Vagina (tissue), 2 donors: ENCODE measurements at places on chromosomes 7 and 10. TPM values are rescaled to one million over a fixed set of nuclear protein-coding genes. Genes with fewer than 3 reads are reported as not detected.

- H3K4me3 ChIP-seq, result no peak overlapping the region
- no peak for DNase-seq
- no peaks in the 10 kb centered on the region for H3K27me3 ChIP-seq
- peaks cover 7% of the 10 kb centered on the region for H3K4me1 ChIP-seq
These were observed 8.8 kb upstream of the ZC3HAV1 start for GRCh38 chr7:139118234-139118804.

DNA sequence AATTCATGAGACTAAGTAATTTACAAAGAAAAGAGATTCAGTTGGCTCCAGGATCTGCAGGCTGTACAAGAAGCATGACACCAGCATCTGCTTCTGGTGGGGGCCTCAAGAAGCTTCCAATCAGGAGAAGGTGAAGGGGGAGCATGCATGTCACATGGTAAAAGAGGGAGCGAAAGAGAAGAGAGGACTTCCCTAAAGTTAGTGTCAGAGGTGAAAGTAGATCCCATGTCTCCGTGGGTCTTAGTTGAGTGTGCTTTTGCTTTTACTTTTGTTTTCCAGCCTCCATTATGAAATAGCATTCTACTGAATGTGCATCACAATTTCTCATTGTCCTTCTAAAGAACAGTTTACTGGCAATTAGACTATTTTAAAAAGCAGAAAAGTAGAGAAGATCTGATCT is 213.6 kb upstream of the FZD1 start:
- H3K4me1 ChIP-seq, result no peaks in the 10 kb centered on the region
- H3K4me3 ChIP-seq, result no peak overlapping the region
- H3K27me3 ChIP-seq, result no peaks in the 10 kb centered on the region
- H3K27ac ChIP-seq, result no peak overlapping the region
- DNase-seq, result no peak
- no peaks in the 10 kb centered on the region for H3K36me3 ChIP-seq

DNA sequence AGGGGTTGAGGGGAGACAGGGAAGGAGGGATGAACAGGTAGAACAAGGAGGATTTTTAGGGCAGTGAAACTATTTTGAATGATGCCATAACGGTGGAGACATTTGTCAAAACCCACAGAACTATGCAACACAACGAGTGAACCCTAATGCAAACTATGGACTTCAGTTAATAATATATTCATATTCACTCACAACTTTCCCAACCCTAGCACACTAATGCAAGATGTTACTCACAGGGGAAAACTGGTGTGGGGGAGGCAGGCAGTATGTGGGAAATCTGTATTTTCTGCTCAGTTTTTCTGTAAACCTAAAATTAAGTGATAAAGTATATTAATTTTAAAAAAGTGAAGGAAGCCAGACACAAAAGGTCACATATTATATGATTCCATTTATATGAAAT is 17.3 kb downstream of the GNA12 start:
- H3K4me3 ChIP-seq, result no peak overlapping the region
- no peak for DNase-seq
- no peaks in the 10 kb centered on the region for H3K36me3 ChIP-seq
- no peaks in the 10 kb centered on the region for H3K27me3 ChIP-seq
- peaks cover 48% of the 10 kb centered on the region for H3K4me1 ChIP-seq

- no peaks in the 10 kb centered on the region for H3K4me1 ChIP-seq
- peak; percentile 95 for DNase-seq
- no peak overlapping the region for H3K27ac ChIP-seq
- H3K27me3 ChIP-seq, result no peaks in the 10 kb centered on the region
- H3K36me3 ChIP-seq, result no peaks in the 10 kb centered on the region
These were observed 169.3 kb downstream of the LCOR start for GRCh38 chr10:97001183-97001991.

HABP2 gene
- not detected for total RNA-seq

GRCh38 chr7:100540073-100540723 is 1.2 kb downstream of the AGFG2 start:
- peak overlapping the region; percentile 55 for H3K27ac ChIP-seq
- no peak for DNase-seq
- H3K27me3 ChIP-seq, result no peaks in the 10 kb centered on the region
- H3K4me1 ChIP-seq, result peaks cover 43% of the 10 kb centered on the region

DNA sequence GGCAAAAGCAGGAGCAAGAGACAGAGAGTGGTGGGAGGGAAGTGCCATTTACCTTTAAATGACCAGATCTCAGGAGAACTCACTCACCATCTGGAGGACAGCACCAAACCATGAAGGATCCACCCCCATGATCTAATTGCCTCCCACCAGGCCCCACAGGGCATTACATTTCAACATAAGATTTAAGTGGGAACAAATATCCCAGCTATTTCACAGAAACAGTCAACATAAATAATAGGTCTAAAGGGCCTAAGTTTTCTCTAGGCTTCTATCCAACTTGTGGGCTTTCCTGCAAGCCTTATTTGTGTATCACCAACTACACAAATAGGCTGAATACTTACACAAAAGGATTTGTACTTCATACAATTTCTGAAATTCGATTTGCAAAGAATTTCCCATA is 196.8 kb upstream of the POT1 start:
- no peaks in the 10 kb centered on the region for H3K4me1 ChIP-seq
- no peak for DNase-seq
- no peak overlapping the region for H3K27ac ChIP-seq
- no peaks in the 10 kb centered on the region for H3K36me3 ChIP-seq
- H3K4me3 ChIP-seq, result no peak overlapping the region

HMX2 gene
- not detected for total RNA-seq

DNA sequence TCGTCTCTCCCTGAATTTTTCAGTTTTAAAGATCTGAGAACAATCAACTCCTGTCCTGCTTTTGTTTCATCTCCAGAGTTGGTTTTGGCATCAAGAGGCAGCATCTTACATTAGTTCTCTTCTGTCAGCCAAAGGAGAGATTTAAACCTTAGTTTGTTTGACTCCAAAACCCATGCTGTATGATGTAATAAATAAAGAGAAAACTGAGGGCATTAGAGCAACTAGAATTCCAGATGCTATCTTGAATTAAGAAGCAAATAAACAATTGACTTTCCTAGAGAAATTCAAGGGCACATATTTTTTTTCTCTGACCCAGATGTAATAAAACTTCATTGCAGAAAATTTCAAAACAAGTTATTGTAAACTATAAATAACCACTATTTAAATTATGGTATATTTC is 54.4 kb downstream of the INHBA start:
- no peak overlapping the region for H3K4me3 ChIP-seq
- no peaks in the 10 kb centered on the region for H3K27me3 ChIP-seq
- no peak overlapping the region for H3K27ac ChIP-seq
- DNase-seq, result no peak

GRCh38 chr10:16592378-16592777 is 70.7 kb upstream of the C1QL3 start:
- no peaks in the 10 kb centered on the region for H3K36me3 ChIP-seq
- H3K27me3 ChIP-seq, result no peaks in the 10 kb centered on the region
- no peaks in the 10 kb centered on the region for H3K4me1 ChIP-seq
- DNase-seq, result no peak
- no peak overlapping the region for H3K4me3 ChIP-seq

ZFAND4 gene
- 19.4 TPM for total RNA-seq

GIMAP1 gene
- 5.2 TPM for total RNA-seq

DPY19L1 gene
- total RNA-seq, result 11.3 TPM

DNA sequence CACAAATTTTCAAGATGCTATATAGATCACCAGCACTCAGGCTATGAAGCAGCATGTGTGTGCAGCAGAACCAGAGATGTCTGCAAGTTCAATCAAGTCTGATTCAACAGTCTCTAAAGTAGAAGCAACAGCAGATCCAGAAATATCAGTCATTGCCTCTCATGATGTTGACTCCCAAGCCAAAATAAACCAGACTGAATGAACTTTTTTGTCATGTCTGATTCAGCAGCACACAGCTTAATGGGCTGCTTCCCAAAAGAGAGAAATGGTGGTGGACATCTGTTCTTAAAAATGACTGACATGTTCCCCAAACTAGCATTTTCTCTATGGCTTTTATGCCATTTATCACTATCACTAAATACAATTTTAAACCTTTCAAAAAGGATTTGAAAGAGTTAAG is 53.8 kb downstream of the TMEM26 start:
- H3K27ac ChIP-seq, result no peak overlapping the region
- DNase-seq, result no peak
- no peak overlapping the region for H3K4me3 ChIP-seq
- no peaks in the 10 kb centered on the region for H3K27me3 ChIP-seq

DNA sequence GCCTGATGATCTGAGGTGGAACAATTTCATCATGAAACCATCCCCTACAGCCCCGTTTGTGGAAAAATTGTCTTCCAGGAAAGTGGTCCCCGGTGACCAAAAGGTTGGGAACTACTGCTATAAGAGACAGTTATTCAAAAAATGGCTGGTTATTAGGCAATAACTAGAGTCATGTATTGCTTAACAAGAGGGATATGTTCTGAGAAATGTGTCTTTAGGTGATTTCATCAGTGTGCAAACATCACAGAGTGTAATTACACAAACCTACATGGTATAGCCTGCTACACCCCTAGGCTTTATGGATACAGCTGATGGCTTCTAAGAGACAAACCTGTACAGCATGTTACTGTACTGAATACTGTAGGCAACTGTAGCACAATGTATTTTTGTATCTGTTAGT is 71.3 kb upstream of the CSTF2T start:
- H3K27ac ChIP-seq, result no peak overlapping the region
- DNase-seq, result no peak
- H3K4me3 ChIP-seq, result no peak overlapping the region
- no peaks in the 10 kb centered on the region for H3K36me3 ChIP-seq
- no peaks in the 10 kb centered on the region for H3K4me1 ChIP-seq

GRCh38 chr10:48895803-48896195 is 43.8 kb downstream of the LRRC18 start:
- H3K4me1 ChIP-seq, result no peaks in the 10 kb centered on the region
- H3K27ac ChIP-seq, result no peak overlapping the region
- H3K4me3 ChIP-seq, result no peak overlapping the region

DNA sequence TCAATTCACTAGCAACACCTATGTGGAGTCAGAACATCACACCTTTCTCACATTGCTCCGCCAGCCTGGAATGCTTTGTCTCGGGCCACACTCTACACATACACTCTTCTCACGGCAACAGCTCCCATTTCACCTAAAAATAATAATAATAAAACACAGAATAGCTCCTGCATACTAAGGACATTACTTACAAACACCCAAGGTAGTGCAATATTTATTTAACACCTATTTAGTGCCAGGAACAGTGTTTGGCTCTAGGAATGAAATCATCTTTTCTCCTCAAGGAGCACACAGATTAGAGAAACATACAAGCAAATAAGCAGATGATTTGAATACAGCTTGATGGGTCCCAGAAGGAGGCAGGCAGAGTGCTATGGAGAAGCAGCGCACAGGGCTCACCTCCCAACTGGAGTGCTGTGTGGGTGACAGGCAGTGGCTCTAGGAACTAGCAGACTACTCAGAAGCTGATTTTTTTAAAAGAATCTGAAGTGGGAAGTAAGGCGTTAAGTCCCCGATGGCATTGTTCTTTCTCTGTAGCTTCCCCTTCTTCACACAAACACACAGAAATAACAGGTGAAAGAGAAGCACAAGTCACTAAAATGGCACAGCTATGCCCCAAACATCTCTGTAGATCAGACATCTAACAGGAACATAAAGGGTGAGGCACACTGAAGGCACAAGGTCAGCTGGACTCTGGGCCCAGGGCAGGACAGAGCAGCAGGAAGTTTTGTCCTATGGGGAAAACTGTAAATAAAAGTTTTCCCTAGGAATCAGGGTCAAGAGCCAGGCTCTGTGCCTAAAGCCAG is 16.7 kb downstream of the USP6NL start:
- H3K4me3 ChIP-seq, result no peak overlapping the region
- peaks cover 6% of the 10 kb centered on the region for H3K4me1 ChIP-seq
- no peak for DNase-seq
- H3K27ac ChIP-seq, result no peak overlapping the region
- H3K36me3 ChIP-seq, result no peaks in the 10 kb centered on the region

- no peak for DNase-seq
- no peaks in the 10 kb centered on the region for H3K27me3 ChIP-seq
- no peak overlapping the region for H3K4me3 ChIP-seq
- H3K27ac ChIP-seq, result no peak overlapping the region
These were observed 99.7 kb upstream of the DDC start for GRCh38 chr7:50664937-50665336.

DNA sequence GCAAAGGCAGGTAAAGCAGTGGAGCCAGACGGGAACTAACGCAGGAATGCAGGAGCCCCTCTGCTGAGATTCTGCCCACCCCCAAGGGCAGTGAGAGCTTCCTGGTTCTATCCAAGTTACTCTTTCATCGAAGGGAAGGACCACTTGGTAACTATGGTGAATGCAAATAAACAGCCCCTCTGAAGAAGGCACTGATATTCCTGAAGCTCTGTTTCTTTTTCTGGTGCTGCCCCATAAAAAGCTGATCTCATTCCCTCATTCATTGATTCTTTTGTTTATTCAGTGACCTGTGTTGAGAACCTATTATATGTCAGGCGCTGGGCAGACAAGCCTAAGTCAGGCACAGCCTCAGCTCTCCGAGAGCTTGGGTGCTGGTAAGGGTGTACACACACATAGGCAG is 217.3 kb downstream of the SNX10 start:
- no peak overlapping the region for H3K27ac ChIP-seq
- no peak for DNase-seq
- no peaks in the 10 kb centered on the region for H3K27me3 ChIP-seq
- no peak overlapping the region for H3K4me3 ChIP-seq
- H3K4me1 ChIP-seq, result no peaks in the 10 kb centered on the region

GPR85 gene
- not detected for total RNA-seq

MMP21 gene
- total RNA-seq, result not detected

RADIL gene
- 16.5 TPM for total RNA-seq

BUD31 gene
- total RNA-seq, result 52.3 TPM

C7orf33 gene
- total RNA-seq, result not detected

GRCh38 chr7:85714951-85715350 is 528.1 kb upstream of the SEMA3D start:
- H3K4me1 ChIP-seq, result peaks cover 3% of the 10 kb centered on the region
- no peak for DNase-seq
- no peaks in the 10 kb centered on the region for H3K27me3 ChIP-seq
- no peak overlapping the region for H3K4me3 ChIP-seq
- H3K27ac ChIP-seq, result no peak overlapping the region
- no peaks in the 10 kb centered on the region for H3K36me3 ChIP-seq

GRCh38 chr10:86659721-86660453 is 5.5 kb downstream of the OPN4 start:
- H3K4me3 ChIP-seq, result no peak overlapping the region
- H3K27me3 ChIP-seq, result no peaks in the 10 kb centered on the region
- no peak overlapping the region for H3K27ac ChIP-seq
- no peaks in the 10 kb centered on the region for H3K36me3 ChIP-seq

DNA sequence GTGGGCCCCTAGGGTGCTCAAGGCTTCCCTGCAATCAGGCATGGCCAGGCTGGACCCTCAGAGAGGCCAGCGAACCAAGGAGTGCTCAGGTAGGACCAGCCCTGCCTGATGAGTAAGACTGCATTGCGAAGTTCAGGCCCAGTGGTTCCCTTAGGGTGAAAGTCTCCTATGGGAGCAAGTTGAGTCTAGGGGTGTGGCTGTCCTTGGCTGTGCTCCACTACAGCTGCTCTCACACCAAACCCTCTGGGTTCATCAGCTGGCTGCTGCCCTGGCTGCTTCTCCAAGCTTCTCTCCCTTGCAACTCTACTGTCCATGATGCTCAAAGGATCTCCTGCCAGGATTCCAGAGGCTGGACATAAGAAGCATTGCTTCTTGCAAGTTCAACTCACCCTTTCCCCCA is 18.7 kb downstream of the FAM25A start:
- H3K36me3 ChIP-seq, result no peaks in the 10 kb centered on the region
- no peaks in the 10 kb centered on the region for H3K4me1 ChIP-seq
- DNase-seq, result no peak
- H3K4me3 ChIP-seq, result no peak overlapping the region

ITGB8 gene
- total RNA-seq, result 62.6 TPM

ANKMY2 gene
- total RNA-seq, result 13.8 TPM

GRCh38 chr7:44470135-44470479 is 20.4 kb downstream of the NUDCD3 start:
- H3K4me1 ChIP-seq, result peaks cover 25% of the 10 kb centered on the region
- no peak overlapping the region for H3K4me3 ChIP-seq
- H3K27me3 ChIP-seq, result no peaks in the 10 kb centered on the region
- DNase-seq, result no peak
- no peak overlapping the region for H3K27ac ChIP-seq
- peaks cover 11% of the 10 kb centered on the region for H3K36me3 ChIP-seq
